Activated T-cell treated with anti-CD3 and anti-CD28 coated beads, Interleukin-2, amount 50 U/mL, for 72 hours (primary cell): ENCODE measurements at places on chromosomes 5 and 9.
A peak's percentile ranks its signal among the peaks of the same experiment; 100 is the strongest.

DNA sequence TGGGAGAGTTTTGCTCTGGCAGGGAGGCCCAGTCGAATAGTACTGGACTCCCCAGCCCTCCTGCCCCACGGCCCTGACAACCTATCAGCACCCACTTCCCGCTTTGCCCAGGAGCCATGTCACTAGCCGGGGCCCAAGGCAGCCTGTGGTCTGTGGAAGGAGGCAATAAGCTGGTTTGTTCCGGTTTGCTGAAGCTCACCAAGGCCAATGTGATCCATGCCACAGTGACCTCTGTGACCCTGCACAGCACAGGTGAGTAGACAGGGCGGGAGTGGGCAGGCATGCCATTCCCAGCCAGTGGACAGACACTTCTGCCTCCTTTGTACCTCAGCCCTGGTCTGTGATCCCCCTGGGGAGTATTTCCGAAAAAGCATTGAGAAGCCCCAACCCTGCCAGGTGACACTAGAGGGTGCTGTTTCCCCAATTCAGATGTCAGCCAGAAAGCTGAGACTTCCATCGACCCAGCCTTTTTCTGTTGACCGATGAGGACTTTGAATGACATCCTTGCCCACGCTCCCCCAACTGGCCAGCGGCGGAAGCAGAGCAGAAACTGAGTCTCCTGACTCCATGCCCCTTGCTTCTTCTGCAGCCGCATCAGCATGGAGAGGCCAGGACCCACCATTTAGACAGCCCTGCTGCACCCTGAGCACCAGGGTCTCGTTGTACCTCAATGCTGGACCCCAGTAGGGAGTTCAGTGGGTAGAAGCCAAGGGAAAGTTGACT, 9.6 kb downstream of the PCYOX1L start:
- H3K4me1 ChIP-seq, result no peaks in the 10 kb centered on the region
- no peaks in the 10 kb centered on the region for H3K27me3 ChIP-seq
- no peak overlapping the region for H3K4me3 ChIP-seq
- H3K27ac ChIP-seq, result no peak overlapping the region
- DNase-seq, result peak; percentile 58

DNA sequence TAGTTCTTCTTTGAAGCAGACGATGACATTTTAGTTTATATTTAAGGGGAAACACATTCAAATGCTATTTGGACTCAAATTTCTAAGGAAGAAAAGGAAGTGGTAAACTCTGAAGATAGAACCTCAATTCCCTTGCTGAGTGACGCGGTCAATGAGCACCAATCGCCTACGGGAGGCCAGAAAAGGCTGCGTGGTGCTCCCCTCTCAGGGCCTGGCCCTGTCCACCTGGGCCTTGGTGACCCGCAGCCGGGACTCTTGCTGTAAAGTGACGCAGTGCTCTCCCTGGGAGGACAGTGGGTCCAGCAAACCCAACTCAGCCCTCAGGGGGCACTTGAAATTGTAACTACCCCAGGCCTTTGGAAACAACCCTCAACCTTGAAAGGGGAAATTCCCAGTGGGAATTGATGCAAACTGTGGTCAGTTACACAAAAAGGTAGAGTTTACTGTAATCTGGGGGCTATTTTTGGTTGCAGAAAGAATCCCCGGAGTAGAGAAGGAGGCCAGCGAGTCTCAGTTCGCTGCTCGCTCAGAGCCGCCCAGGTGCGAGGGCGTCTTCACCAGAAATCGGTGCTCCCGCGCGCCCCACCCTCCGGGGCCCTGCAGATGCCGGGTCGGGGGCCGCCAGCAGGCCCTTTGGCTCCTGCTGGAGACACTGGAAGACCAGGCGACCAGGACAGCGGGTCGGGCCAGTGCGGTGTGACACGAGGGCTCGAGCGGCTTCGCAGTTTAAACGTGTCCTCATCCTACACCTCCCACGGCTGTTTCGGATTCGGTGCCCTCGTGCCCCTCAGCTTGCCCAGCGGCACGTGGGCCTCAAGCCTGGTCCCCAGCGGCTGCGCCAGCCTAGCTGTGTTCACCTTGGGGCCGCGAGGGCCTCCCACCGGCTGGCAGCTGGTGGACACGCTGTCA, 1.4 kb upstream of the ANKRD33B start:
- no peak for DNase-seq
- H3K27me3 ChIP-seq, result peaks cover 18% of the 10 kb centered on the region
- H3K36me3 ChIP-seq, result peaks cover 3% of the 10 kb centered on the region
- H3K4me1 ChIP-seq, result peaks cover 21% of the 10 kb centered on the region

GRCh38 chr9:133996531-133997520, 4.7 kb upstream of the VAV2 start:
- H3K36me3 ChIP-seq, result no peaks in the 10 kb centered on the region
- no peak for DNase-seq
- H3K4me1 ChIP-seq, result no peaks in the 10 kb centered on the region
- no peak overlapping the region for H3K27ac ChIP-seq
- H3K4me3 ChIP-seq, result no peak overlapping the region

- H3K36me3 ChIP-seq, result no peaks in the 10 kb centered on the region
- peak overlapping the region; percentile 90 for H3K4me3 ChIP-seq
- peak overlapping the region; percentile 96 for H3K27ac ChIP-seq
- H3K4me1 ChIP-seq, result peaks cover 70% of the 10 kb centered on the region
- DNase-seq, result peak; percentile 54
- no peaks in the 10 kb centered on the region for H3K27me3 ChIP-seq
Measured at GRCh38 chr5:139459451-139459934, 3.0 kb downstream of the ECSCR start.

- no peak for DNase-seq
- no peak overlapping the region for H3K4me3 ChIP-seq
- no peaks in the 10 kb centered on the region for H3K4me1 ChIP-seq
- H3K27ac ChIP-seq, result no peak overlapping the region
- no peaks in the 10 kb centered on the region for H3K36me3 ChIP-seq
Measured at GRCh38 chr5:50922942-50923767, 256.7 kb downstream of the PARP8 start.

DNA sequence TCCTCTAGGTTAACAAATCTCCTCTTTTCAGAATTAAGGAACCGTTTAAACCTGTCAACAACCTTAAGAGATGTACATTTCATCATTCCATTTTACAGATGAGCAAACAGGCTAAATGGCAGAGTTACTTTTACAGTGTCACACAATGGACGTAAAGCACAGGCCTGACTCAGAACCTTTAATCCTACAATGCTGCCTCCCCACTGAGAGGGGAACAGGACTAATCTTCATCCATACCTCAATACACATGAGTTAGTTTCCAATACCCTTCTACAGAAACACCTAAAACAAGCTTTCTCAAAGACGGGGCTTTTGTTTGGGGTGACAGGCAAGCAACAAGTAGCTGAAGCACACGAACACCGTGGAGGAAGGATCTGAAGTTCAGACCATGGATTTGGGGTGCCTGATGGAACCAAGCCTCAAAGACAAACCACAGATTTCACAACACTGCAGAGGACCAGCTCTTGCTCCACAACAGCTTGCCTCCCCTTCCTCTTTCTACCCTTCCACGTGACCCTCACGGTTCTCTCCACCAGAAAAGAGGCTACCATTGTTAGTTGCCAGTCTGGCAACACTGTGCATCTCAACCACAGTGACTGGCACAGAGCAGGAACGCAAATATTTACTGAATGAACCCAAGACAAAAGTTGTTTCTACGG, 1.8 kb downstream of the RNF130 start:
- no peak overlapping the region for H3K27ac ChIP-seq
- DNase-seq, result no peak
- H3K4me1 ChIP-seq, result peaks cover 42% of the 10 kb centered on the region

- peak overlapping the region; percentile 90 for H3K27ac ChIP-seq
- peaks cover 6% of the 10 kb centered on the region for H3K27me3 ChIP-seq
- no peaks in the 10 kb centered on the region for H3K36me3 ChIP-seq
- peaks cover 33% of the 10 kb centered on the region for H3K4me1 ChIP-seq
Measured at GRCh38 chr5:140106101-140106500, 7.8 kb upstream of the PURA start.

DNA sequence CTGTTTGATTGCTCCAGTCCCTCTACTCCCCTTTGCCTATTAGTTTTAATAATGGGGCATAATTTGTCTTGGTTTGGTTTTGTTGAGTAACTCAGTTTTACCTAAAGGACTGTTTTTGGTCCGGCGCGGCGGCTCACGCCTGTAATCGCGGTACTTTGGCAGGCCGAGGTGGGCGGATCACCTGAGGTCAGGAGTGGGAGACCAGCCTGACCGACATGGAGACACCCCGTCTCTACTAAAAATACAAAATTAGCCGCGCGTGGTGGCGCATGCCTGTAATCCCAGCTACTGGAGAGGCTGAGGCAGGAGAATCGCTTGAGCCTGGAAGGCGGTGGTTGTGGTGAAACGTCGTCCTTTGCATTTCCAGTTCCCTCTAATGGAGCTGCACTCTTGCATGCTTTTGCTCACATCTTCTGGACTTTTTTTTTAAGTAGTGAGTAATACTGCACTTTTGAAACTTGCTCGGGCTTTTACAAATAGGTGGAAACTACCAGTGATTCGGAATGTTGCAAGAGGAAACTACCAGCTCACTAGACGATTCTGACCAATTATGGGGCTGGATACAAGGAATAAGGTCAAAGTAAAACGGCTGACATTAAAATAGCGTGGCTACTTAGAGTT, 721 bp upstream of the MAML1 start:
- peak; percentile 28 for DNase-seq
- H3K36me3 ChIP-seq, result peaks cover 20% of the 10 kb centered on the region
- peaks cover 36% of the 10 kb centered on the region for H3K4me1 ChIP-seq
- no peaks in the 10 kb centered on the region for H3K27me3 ChIP-seq

- H3K36me3 ChIP-seq, result peaks cover 6% of the 10 kb centered on the region
- peak; percentile 19 for DNase-seq
- H3K4me3 ChIP-seq, result peak overlapping the region; percentile 90
- H3K27me3 ChIP-seq, result no peaks in the 10 kb centered on the region
Measured at GRCh38 chr5:180070756-180071530, 616 bp downstream of the RNF130 start.

DNA sequence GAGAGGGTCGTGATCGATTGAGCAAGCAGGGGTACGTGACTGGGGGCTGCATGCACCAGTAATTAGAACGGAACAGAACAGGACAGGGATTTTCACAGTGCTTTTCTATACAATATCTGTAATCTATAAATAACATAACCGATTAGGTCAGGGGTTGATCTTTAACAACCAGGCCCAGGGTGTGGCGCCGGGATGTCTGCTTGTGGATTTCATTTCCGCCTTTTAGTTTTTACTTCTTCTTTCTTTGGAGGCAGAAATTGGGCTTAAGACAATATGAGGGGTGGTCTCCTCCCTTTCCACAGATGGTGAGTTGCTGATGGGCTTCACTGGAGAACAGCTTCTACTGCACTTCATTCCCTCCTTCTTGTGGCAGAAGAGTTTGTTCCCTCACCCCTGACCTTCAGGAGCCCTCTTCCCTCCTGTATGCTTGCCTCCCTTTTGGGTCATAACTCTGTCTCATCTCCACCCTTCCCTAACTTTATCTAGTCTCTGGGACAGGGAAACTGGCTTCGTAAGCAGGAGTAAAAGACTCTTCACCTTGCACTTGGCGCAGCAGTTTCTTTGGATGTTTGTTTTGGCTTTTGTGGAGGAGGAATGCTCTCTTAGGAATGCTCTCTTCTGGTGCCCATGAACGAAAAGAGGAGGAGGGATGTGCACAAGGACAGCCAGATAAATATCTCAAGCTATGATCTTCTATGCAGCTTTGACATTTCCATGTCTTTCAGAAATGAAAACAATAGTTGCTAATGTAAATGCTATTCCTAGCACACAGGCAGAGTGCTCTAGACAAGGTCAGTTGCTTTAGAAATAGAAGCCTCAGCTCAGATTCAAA, 139.8 kb upstream of the RPS23 start:
- no peak overlapping the region for H3K4me3 ChIP-seq
- no peaks in the 10 kb centered on the region for H3K4me1 ChIP-seq
- no peaks in the 10 kb centered on the region for H3K27me3 ChIP-seq

GRCh38 chr9:126341902-126342301, 15.3 kb downstream of the MVB12B start:
- no peak for DNase-seq
- no peak overlapping the region for H3K4me3 ChIP-seq
- no peak overlapping the region for H3K27ac ChIP-seq
- no peaks in the 10 kb centered on the region for H3K36me3 ChIP-seq
- peaks cover 10% of the 10 kb centered on the region for H3K4me1 ChIP-seq

DNA sequence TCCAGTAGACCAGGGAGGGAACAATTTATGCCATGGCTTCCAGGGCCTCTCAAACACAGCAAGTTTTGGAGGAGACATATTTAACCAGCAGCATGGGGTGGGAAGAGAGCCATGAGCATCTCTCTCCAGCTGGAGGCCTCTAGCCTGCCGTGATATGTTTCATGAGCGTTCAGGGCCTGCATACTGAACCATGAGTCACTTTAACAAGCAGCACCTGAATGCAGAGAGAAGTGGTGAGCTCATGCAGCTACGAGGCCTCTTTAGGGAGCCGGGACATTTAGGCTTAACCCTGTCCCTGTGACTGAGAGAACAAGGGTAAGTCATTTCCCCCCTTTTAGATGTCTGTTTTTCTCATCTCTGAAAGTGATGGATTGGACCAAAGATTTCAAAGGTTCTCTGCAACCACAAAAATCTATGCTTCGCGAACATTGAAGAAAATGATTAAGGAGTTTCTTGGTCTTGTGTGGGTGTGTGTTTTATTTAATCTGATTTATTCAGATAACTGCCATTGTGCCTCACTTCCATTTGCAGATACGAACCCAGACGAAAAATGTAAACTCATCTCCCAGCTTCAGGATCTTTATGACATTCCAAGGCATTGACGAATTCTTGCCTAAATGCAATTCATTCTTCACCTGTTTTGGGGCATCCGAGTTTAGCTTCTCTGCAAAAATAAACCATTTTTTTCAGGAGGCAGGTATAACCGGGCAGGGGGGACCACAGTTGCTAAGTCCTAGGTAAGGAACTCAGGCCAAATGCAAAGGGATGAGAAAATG, 157.0 kb downstream of the GABBR2 start:
- H3K4me3 ChIP-seq, result no peak overlapping the region
- H3K27ac ChIP-seq, result no peak overlapping the region
- no peaks in the 10 kb centered on the region for H3K36me3 ChIP-seq
- H3K27me3 ChIP-seq, result peaks cover 19% of the 10 kb centered on the region
- DNase-seq, result no peak

GRCh38 chr9:34154057-34154456, 24.8 kb upstream of the UBAP1 start:
- no peak overlapping the region for H3K4me3 ChIP-seq
- no peaks in the 10 kb centered on the region for H3K27me3 ChIP-seq
- no peaks in the 10 kb centered on the region for H3K4me1 ChIP-seq
- H3K27ac ChIP-seq, result no peak overlapping the region

DNA sequence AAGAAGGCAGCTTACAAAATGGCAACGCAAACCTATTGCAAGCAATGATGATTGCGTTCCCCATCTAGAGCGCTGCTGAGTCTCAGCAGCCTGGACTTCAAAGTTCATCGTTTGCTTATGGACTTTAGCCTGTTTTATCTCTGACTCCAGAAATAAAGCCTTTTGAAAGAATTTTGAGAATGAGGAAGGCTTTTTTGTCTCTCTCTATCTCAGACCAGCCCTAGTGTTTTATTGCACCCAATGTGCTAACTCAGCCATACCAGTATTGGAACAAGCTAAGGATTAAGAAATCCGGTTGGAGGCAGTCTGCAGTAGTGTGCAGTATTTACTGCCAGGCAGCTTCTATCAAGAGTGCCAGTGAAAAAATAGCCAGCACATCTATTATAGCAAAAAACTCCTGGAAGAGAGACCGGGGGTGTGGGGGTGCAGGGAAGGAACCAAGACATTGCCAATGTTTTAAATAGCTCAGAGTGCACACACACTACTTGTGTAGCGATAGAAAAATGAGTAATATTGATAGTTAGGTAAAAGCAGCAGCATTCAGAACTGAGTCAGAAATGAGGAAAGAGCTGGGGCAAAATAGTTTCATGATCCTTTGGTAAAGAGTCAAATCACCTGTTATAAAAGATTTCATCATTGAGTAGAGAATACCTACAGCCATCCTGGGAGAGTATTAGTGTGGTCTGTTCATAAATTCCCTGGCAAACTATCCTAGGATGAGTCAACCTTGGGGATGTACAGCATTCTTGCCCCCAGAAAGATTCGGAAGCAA, 219.0 kb downstream of the ZNF608 start:
- peaks cover 19% of the 10 kb centered on the region for H3K4me1 ChIP-seq
- H3K27ac ChIP-seq, result no peak overlapping the region
- no peaks in the 10 kb centered on the region for H3K36me3 ChIP-seq
- peaks cover 55% of the 10 kb centered on the region for H3K27me3 ChIP-seq
